ENCODE measurements at places on chromosomes 11 and 22. TPM values are rescaled to one million over a fixed set of nuclear protein-coding genes. Genes with fewer than 3 reads are reported as not detected.

DNA sequence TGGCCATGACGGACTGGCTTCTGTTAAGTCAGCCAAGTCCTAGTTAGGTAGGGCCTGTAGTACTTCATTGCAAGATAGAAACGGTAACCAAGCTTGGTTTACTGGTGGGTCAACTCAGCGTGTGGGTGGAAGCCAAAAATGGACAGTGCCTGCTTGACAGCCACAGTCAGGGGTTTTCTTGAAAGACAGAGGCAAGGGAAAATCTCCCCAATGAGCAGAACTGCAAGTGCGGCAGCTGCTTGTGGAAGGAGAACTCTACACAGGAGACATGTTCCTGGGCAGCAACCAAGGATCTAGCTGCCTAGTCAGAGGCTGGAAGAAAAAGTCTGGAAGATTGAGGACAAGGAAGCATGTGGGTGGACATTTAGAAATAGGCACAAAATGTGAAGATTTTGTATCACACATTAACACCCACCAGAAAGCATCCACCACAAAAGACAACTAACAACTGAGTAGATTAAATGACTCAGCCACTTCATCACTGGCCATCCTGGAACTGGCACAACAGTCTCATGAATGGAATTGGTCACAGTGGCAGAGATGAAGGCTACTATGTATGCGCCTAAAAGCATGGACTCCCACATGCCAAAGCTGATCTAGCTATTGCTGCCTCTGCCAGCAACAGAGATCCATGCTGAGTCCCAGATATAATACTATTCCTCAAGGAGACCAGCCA lies 40.9 kb upstream of the SCUBE2 start:
- no peaks in the 10 kb centered on the region for H3K27me3 ChIP-seq
- DNase-seq = no peak
- H3K27ac ChIP-seq = no peak overlapping the region
- peaks cover 13% of the 10 kb centered on the region for H3K4me1 ChIP-seq
- H3K36me3 ChIP-seq = no peaks in the 10 kb centered on the region

DNA sequence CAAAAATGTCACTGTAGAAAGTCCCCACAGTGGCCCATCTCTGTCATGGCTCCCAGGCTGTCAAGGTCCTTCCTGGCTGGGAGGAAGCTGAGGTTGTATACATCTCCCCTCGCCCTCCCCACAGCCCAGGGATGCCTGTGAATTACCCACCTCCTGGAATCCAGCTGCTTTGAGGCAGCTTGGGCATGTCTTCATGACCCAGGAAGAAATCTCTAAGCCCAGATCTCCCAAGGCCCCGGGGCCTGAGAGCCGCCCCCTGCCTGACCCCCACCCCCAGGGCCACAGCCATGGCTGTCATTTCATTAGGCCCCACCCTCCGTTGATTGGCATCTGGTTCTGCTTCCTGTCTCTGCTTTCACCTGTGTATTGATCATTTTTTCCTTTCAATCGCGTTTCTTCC lies 207.5 kb downstream of the TBC1D22A start:
- no peak overlapping the region for H3K4me3 ChIP-seq
- H3K27me3 ChIP-seq = no peaks in the 10 kb centered on the region
- peaks cover 2% of the 10 kb centered on the region for H3K36me3 ChIP-seq
- DNase-seq = no peak

DNA sequence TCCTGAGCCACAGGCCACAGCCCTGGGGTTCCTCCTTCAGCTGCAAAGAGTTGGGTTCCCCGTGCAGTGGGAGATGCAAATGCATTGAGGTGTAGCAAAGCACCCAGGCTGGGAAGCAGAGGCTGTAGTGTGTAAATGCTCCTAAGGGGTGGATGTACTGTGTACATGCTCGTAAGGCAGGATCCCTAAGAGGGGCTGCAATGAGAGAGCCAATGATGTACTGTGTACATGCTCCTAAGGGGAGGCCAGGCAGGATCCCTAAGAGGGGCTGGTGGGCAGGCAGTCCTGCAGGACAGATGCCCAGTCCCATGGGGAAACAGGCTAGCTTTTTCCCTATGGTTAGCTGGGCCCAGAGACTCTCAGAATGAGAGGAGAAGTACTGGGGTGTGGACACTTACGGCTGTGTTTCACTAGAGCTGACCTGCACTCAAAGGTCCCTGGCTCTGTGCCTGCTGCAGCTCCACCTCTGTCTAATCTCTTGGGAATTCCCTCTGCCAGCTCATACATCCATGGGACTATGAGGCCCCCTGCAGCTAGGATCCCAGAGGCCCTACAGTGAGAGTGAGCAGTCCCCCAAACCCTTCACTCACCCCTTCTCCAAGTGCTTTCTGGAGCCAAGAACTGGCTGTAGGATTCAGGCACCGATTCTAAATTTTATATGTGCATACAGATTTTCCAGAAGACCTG lies 261.9 kb upstream of the LUZP2 start:
- H3K27ac ChIP-seq = no peak overlapping the region
- H3K36me3 ChIP-seq = no peaks in the 10 kb centered on the region
- no peak overlapping the region for H3K4me3 ChIP-seq
- no peaks in the 10 kb centered on the region for H3K27me3 ChIP-seq

- DNase-seq = no peak
- no peak overlapping the region for H3K4me3 ChIP-seq
- no peak overlapping the region for H3K27ac ChIP-seq
Measured at GRCh38 chr11:57276169-57276970, 39.3 kb upstream of the APLNR start.

DNA sequence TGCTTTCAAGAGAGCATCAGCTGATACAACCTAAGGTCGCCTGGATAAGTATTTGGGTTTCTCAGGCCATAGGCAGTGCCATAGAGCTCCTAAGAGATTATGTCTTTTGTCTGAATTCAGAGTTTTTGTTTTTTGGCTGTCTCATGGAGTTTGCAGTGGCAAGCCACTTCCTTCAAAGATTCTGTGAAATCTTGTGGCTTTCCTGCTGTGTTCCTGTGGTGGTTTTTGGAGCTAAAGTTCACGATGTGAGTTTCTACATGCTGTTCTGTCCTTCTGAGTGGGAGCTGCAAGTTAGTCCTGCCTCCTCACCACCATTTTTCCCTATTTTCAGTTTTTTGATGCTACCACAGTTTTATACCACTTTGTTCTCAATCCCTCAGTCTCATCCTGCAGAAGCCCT lies 111.4 kb downstream of the COMMD9 start:
- H3K27ac ChIP-seq = no peak overlapping the region
- peaks cover 28% of the 10 kb centered on the region for H3K27me3 ChIP-seq
- H3K36me3 ChIP-seq = no peaks in the 10 kb centered on the region
- no peak overlapping the region for H3K4me3 ChIP-seq

GRCh38 chr22:50339945-50340879 lies 2.9 kb upstream of the PPP6R2 start:
- H3K4me3 ChIP-seq = no peak overlapping the region
- H3K27ac ChIP-seq = no peak overlapping the region
- peaks cover 11% of the 10 kb centered on the region for H3K4me1 ChIP-seq
- no peaks in the 10 kb centered on the region for H3K27me3 ChIP-seq

SIAE gene
- total RNA-seq = 8.2 TPM

SYT7 gene
- not detected for total RNA-seq

SLC25A45 gene
- total RNA-seq = 19.4 TPM
